ENCODE measurements at places on chromosomes 6 and 20.

GRCh38 chr6:46565531-46565930 lies 74.3 kb upstream of the RCAN2 start:
- DNase-seq = no peak

GRCh38 chr6:168939796-168940195 lies 313.9 kb downstream of the THBS2 start:
- no peak for DNase-seq

- no peak for DNase-seq
Observed at GRCh38 chr6:38476141-38476540, 163.6 kb downstream of the BTBD9 start.

DNA sequence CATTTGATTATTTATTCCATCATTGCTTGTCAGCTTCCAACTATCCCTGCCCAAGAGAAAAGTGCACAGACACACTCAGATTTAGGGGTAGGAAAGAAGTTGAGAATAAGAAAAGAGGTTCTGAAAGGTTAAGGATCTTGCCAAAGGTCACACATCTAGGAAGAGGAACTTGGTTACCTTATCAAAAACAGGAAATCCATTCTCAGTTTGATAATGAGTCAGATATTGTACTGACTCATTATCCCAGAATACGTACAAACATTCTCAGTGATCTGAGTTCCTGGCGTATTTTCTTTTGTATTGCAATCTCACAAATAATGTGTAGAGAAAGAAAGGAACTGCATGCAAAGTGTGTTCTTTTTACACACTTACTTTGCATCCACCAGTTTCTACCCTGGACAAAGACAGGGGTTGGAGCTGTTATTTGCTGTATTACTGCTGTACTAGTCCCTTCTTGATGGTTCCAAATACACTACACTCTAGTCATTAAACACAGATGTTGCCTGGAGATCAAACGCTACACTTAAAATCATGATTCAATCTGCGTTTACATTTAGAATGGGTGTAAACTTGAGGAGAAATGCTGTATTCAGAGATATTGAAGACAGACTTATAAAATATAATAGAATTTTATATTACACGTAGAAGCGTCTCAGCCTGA lies 545.7 kb downstream of the PRKN start:
- DNase-seq = no peak

GRCh38 chr6:140768133-140768532 lies 1364.6 kb upstream of the GJE1 start:
- DNase-seq = no peak

DNA sequence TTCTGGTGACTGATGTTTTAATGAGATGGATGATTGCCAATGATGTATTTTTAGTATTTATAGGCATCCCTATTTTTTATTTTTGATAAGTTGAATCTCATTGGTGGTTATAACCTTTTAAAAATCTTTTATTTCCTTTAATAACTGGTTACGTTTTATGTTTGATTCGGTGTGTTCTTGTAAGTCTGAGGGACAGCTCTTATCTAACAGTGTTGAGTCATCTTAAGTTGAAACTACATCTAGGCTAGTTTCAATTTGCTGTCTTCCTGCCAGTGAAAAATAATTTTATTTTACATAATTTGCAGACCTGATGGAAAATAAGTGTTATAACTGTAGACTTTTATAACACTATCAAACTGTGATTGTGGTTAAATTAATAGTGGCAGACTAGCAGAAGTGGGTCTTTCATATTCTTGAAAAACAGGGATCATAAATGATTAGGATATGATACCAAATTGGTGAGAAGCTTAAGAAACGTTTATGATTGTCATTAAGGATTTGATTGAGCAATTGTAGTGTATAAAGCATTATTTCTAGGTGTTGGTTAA lies 4.6 kb downstream of the AFDN start:
- DNase-seq = no peak

DNA sequence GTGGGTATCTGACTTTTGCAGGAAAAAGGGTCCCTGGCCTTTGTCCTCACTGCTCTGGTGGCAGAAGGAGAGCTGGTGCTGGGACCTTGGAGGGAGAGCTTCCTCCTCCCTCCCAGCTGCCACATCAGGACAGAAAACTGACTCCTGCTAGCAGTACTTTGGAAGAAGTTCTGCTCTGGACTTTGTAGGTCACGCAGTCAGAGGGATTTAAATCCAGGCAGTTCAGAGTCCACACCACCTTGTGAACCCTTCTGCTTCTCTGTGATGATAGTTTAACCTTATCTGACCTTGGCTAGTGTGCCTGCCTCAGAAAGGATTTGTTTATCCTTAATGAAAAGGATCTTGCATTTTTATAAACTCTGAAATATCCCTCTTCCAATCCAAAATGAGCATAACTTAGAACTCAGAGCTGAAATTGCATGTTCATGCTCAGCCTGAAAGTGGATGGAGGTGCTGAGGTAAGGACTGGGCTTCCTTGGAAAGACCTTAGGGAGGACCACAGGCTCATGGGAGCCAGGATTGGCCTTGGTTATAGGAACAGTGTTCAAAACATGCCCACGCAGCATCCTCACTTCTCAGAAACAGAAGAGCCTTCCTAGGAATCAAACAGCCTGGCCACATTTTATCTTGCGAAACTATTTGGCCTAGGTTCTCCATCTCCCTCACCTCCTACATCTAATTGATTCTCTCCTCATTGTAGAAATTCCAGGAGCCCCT lies 123.9 kb upstream of the SASH1 start:
- DNase-seq = no peak

DNA sequence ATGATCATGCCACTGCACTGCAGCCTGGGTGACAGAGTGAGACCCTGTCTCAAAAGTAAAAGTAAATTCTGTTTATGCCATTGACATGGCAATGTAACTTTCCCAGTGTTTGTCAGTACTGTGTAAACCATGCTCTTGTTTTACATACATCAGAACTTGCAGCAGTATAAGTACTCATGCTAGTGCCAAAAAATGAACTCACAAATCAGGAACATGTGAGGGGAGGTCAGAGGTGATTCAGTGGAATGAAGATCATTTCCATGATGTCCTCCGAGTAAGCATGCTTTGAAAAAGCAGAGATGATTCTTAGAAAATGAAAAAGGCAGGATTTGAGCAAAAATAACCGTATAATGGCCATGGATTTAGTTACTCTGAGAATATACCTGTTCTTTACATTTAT lies 81.9 kb downstream of the ANKS1A start:
- no peak for DNase-seq

DNA sequence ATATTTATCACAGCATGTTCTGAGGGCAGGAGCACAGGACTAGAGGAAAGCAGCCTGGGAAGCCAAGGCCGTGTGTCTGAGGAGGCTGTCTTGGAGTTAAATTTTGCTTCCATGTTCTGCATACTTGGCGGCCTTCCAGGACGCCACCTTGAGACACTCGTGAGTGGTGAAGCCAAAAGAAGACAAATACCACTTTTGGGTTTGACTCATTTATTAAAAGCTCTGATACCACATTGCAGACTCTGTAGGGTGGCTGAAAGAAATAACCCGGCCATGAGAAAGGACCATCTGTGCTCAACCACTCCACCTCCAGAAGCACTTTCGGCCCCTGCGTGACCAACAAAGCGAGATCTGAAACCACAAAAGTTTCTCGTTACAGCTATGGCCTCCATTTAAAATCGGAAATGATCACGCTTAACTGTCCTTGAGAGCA lies 120.0 kb downstream of the TMEM242 start:
- DNase-seq = no peak

DNA sequence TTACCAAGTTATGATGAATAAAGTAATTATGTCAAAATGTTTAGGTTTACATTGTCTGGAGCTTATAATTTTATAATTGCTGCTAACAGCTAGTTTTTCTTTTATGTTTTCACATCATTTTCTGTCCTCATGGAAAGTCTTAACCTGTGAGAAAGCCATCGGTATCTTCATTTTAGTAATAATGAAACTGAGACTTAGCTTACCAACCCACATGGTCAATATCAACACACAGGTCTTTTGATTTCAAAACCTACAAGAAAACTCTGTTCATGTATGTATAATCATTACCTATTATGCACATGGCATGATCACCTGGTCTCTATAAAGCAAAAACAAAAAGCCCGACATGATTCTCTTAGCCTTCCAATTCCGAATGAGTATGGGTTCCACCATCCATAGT lies 61.9 kb downstream of the KCNQ5 start:
- no peak for DNase-seq
